ENCODE measurements at places on chromosomes 7 and 10. TPM values are rescaled to one million over a fixed set of nuclear protein-coding genes. Genes with fewer than 3 reads are reported as not detected.

The LOXL4 gene
- not detected for total RNA-seq

DNA sequence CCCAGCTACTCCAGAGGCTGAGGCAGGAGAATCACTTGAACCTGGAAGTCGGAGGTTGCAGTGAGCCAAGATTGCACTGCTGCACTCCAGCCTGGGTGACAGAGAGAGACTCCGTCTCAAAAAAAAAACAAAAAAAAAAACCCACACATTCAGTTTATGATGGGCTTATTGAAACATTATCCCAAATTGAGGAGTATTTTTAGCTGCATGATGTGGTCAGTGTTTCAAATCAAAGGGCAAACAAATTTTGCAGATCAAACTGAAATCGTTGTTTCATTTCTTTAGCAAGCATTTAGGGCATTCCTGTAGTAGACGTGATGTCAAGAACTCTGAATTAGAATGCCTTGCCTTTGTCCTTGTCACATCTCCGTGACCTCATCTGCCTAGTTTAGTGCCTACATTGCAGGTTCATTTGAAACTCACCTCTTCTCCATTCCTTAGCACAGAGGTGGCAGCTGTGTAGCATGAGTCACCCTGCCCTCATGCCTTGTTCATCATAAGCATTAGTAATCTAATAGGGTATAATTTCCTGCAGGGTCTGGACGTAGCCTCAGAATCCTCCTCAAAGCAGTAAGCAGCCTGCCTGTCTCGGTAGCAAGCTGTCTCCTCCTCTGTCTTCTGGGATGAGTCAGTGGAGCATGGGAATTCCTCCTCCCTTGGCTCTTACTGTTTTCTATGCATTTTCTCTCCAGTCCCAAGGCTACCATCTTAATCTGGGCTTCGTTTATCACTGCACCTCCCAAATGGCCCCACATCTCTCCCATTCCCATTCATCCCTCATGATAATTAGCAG lies 73.8 kb downstream of the CUL1 start:
- no peak for DNase-seq
- peak overlapping the region; percentile 86 for H3K27ac ChIP-seq
- peaks cover 47% of the 10 kb centered on the region for H3K36me3 ChIP-seq

GRCh38 chr10:71442859-71443570 lies 46.3 kb downstream of the CDH23 start:
- no peak for DNase-seq
- H3K27me3 ChIP-seq = no peaks in the 10 kb centered on the region
- H3K36me3 ChIP-seq = no peaks in the 10 kb centered on the region
- no peak overlapping the region for H3K4me3 ChIP-seq

- no peak for DNase-seq
- no peaks in the 10 kb centered on the region for H3K36me3 ChIP-seq
- no peaks in the 10 kb centered on the region for H3K4me1 ChIP-seq
- H3K27me3 ChIP-seq = no peaks in the 10 kb centered on the region
- H3K27ac ChIP-seq = no peak overlapping the region
Measured at GRCh38 chr10:82294874-82295378, 419.9 kb downstream of the NRG3 start.

DNA sequence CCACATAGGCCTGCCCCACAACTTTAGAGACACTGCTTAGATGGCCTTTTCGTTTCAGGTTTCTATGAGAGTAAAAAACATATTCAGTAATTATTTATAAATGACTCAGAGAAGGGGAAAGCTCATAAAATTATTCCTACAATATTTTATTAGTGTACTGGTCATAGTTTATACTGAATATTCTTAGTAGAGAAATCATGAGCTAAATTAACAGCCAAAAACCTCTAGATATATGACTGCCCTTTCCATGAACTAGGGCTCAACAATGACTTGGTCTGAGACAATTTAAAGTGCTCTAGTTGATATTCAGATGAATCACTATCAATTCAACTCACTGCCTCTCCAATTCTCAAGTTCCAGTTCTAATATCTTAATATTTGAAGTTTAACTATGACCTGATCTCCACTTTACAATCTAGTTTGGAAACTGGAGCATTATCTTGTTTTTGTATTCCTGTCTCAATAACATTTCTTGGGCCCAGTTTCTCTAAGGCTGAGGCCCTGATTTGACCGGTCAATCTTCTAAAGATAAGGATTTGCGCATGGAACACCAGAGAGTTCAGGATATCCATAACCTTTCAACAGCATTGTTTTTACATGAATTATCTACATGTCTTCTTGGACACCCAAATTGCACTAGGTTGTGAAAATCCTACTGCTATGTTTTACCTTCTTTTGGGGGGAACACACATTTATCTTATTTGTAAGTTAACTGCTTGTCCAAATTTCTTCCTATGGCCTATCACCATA lies 141.6 kb downstream of the DGKB start:
- no peaks in the 10 kb centered on the region for H3K4me1 ChIP-seq
- H3K27ac ChIP-seq = no peak overlapping the region
- no peaks in the 10 kb centered on the region for H3K27me3 ChIP-seq
- no peaks in the 10 kb centered on the region for H3K36me3 ChIP-seq
- DNase-seq = no peak
- H3K4me3 ChIP-seq = no peak overlapping the region

All from activated CD8-positive, alpha-beta T cell treated with anti-CD3 and anti-CD28 coated beads, Interleukin-2, amount 10 ng/mL, durations not matched to agents 7 days and 5 days (primary cell).